ENCODE measurements at places on chromosomes 5 and 9.

- DNase-seq = no peak
Observed at GRCh38 chr5:109407913-109408312, 1.9 kb downstream of the PJA2 start.

- DNase-seq = no peak
Observed at GRCh38 chr9:93080406-93080805, 15.6 kb upstream of the CARD19 start.

GRCh38 chr9:127778280-127779135 is at the start of gene SH2D3C:
Gene SH2D3C (minus strand): TSS chr9:127778666. CDS start chr9:127778627, 39 bp downstream.
- no peak for DNase-seq

DNA sequence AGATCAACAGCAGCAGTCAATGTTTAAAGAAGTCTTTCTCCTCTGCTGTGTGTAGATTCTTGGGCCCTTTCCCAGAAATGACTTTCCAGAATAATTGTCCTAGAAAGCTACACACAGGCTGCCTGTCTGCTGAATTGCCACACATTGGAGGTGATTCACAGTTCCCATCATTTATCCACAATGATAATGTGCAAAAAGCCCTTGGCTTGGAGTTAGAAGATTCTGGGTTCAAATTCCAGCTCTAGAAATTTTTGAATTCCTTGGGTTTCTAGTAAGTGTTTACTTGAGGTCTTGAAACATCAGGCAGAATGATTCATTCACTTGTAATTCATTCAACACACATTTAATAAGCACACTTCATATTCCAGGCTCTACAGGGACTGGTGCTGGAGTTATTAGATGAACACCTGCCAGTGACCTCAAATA is 28.6 kb upstream of the EPB41L4B start:
- DNase-seq = no peak

DNA sequence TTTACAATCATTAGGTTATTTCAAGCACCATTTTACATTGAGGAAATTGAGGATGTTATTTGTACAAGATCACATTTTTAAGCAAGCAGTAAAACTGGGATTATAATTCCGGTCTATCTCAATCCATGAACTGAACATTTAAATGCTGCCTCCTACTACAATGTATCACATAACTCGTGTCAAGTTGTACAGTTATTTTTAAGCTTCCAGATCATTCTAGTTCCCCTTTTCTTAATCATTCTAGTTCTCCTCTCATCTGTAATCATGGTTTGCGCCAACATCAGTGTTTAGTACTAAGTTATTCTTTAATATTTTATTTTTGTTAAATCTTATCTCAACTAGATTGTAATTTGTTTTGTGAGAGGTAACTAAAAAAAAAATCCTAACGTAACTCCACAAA is 2.4 kb upstream of the UHRF2 start:
- DNase-seq = no peak

All from activated naive CD4-positive, alpha-beta T cell treated with anti-CD3 and anti-CD28 coated beads, Interleukin-2, amount 50 U/mL, for 72 hours (primary cell).